GM23338 (cell line): ENCODE measurements at places on chromosomes 2 and 18.

DNA sequence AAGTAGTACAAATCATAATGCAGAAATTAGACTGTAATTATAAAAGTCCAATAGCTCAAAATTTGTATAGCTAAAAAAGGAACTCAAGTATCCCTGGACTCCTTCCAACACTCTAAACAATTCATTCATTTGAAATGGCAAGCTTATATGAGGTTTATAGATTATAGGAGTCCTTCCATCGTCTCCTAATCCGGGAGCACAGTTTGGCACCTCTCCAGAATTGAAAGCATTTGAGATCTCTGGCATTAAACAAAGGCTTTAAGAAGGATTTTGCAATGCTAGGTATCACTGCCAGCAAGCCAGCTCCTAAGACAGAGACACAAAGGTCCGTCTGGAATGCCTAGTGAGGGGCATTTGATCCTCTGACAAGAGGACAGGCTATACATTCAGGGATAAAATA lies 90.9 kb downstream of the ACVR1 start:
- no peak for DNase-seq

GRCh38 chr18:24725644-24726415 lies 265.4 kb downstream of the HRH4 start:
- DNase-seq, result no peak

GRCh38 chr2:68387408-68388350 lies 22.6 kb downstream of the PLEK start:
- no peak for DNase-seq

DNA sequence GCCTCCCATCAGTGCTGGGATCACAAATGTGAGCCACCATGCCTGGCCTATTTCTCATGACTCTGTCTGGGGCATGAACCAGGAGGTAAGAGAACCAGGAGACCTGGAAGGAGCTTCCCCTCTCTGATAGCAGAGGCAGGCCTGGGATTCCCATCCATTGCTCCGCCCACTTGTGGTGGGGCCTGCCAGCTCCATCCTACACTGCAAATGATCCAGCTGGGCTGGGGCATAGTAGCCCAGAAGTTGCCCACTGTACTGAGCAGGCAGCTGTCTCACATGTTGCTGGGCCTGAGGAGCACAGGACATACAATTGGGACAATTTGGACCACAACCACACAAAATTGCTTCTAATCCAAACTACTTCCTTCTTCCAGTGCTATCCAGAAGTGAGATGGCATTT lies 91.0 kb downstream of the MARCHF4 start:
- no peak for DNase-seq

GRCh38 chr2:55842046-55842445 lies 81.5 kb downstream of the EFEMP1 start:
- no peak for DNase-seq

- DNase-seq, result no peak
Measured at GRCh38 chr2:180385601-180386201, 378.6 kb upstream of the CWC22 start.

DNA sequence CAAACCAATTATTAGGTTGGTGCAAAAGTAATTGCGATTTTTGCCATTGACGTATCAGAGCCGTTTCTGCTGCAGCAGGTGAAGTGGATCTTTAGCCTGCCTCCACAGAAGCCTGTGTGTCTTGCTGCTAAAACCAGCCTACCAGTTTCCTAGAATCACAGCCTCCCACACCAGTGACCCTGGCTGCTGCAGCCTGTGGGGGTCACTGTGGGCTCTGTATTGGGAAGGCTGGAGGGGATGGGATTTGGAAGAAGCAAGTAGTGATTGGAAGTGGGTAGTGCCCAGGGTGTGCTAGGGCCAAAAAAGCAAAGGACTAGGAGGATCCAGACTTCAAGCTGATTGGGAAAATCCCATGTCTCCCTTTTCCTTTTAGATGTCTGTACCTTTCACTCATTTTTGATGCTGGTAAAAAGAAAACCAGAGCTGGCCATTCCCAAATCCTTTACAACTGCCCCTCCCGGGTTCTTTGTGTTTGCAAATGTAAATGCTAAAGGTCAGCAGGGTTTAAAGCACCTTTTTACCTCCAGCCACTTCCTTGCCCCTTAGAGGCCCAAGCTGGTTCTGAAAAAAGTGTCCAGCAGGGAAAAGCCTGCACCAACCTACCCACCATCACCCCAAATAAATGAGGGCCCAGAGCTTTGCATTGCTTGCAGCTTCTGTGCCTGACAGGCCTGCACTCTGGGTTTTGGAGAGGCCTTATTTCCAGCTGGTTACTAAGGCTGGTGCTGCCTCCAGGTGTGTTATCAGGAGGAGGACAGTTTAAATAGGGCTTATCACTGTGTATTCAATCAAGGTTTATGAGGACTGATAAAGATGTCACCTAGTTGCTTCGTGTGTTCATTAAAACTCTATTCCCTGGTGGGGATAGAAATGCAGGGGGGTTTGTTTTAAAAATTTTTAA lies 172.0 kb downstream of the MIB1 start:
- DNase-seq, result peak; percentile 46

GRCh38 chr18:58373481-58373880 lies 255.4 kb downstream of the ALPK2 start:
- no peak for DNase-seq

- no peak for DNase-seq
Measured at GRCh38 chr2:110718990-110719389, 13.4 kb upstream of the ACOXL start.
